ENCODE measurements at places on chromosomes 12 and 14.

DNA sequence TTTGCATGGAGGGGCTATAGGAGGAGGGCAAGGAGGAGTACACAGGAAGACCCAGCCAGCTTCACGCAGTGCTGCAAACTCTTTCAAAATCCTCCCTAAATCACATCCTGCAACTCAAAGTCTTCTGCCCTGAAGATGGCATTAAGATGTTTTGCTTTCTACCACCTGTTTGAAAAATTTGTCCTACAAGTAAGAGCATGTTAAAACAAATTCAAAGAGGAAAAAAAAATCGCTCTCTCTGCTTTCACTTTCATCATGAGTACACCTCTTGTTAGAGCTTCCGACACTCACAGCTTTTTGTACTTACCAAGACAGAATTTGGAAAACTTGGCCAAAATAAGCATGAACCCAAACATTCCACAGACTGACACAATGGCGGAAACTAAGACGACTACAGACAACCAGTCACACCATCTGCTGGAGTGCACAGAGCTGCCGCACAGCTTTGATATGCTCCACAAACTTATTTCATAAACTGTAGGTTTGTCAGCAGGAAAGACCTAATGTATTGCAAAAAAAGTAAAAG is 21.3 kb downstream of the GCH1 start:
- DNase-seq: no peak

- DNase-seq: peak; percentile 21
Observed at GRCh38 chr14:22047115-22047514, 373.5 kb upstream of the OR4E1 start.

- no peak for DNase-seq
Observed at GRCh38 chr12:125053821-125054220, 11.4 kb upstream of the AACS start.

GRCh38 chr14:101062601-101063000 is 159.1 kb upstream of the RTL1 start:
- DNase-seq: no peak

DNA sequence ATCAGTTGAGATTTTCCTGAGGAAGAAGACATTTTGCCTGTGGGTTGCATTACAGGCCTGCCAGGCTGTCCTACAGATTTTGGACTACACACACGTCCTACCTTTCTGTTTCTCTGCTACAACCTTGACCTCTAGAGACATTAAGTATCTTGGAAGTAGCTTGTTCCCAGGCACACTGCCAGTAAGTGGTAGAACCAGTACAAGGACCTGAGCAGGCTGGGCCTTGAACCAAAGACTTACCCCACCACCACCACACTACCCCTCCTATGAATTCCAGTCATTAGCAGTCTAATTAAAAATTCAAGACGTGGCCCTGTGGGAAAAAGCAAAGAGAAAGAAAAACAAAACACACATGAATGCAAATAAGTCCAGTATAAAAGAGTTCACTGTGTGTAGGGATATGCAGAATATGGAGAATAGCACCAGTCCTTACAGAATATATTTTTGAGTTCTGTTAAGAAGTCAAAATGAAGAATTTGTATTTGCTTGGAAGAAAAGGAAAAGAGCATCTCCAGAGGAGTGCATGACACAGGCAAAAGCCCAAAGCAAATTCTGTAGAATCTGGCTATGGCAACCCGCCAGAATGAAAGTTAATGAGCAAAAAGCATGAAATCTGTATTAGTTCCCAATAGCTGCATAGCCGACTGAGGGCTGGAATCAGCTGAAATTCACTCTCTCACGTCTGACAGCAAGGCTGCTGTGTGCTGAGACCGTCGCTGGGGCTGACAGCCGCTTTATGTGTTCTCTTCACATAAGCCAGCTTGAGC is 74.3 kb upstream of the ST8SIA1 start:
- DNase-seq: no peak

DNA sequence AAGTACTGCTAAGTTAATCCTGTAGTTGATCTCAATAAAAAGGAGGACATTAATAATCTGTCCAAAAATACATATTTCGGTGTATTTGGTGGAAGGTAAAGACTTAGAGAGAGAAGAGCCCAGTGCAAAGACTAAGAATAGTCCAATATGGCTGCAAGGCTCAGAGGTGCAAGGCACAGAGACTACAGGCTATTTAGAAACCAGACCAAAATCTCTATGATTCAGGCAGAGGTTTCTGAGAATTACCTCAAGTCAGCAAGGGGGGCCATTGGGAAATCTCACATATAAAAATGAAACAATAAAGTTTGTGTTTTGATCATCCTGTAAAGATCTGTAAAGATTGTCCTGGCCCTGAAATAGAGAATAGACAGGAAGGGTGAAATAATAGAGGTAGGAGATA is 1173.0 kb downstream of the VRK1 start:
- DNase-seq: no peak

DNA sequence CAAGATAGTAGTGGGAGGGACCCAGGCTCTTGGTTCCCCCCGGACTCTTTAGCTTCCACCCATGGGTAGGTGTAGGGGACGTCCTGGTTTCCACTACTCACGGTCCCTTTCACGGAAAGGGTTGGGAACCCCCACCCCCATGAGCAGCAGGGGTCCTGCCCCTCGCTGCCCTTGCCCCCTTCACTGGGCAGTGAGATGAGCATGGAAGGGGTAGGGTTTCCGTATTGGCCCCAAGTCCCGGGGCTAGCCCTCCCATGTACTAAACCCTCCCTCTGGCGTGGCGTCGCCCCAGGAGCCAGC is 12.7 kb downstream of the AGAP2 start:
- no peak for DNase-seq

GRCh38 chr14:24110523-24110922 is 4.1 kb upstream of the DCAF11 start:
- DNase-seq: no peak

DNA sequence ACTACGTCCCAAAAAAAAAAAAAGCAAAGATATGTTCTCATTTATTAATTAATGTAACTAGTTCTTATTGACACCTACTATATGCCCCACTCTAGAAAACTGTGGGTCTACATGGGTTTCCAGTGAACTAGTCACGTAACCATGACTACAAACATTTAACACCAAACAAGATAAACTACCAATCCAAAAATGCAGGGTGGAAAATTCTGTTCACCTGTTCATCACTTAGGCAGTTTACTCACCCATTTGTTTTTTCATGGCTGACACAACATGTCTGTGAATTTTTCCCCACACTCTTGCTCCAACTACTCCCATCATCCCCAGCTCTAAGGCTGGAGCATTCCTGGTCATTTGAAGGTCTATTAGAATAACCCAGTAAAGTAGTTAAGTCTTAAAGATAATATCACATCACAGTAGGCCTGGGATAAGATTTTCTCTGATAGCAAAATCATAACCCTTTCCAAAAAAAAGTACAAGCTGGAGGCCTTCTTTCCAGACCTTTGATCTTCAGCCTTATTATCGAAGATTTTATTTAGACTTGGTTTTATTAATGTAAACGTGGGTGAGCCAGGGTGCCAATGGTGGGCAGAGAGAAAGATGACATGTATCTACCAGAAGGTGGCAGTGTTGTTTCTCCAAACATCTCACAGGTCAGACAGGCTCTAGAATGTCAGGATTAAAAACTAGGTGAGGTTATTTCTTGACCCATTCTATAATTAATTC is 61.6 kb upstream of the DAAM1 start:
- no peak for DNase-seq

DNA sequence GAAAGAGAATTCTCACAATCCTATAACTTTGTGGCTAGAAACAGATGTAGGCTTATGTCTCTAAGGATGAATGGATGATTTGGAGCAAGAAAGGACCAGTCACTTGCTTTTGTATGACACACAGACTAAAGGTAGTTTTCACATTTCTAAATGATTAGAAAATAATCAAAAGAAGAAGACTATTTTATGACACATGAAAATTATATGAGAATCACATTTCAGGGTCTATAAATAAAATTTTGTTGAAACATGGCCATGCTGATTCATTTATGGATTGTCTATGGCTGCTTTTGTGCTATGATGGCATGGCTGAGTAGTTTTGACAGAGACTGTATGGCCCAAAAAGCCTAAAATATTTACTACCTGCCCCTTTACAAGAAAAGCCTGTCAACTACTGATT is 49.4 kb upstream of the FRMD6 start:
- DNase-seq: no peak

- DNase-seq: no peak
Observed at GRCh38 chr14:94665121-94665520, 52.9 kb downstream of the SERPINA3 start.

DNA sequence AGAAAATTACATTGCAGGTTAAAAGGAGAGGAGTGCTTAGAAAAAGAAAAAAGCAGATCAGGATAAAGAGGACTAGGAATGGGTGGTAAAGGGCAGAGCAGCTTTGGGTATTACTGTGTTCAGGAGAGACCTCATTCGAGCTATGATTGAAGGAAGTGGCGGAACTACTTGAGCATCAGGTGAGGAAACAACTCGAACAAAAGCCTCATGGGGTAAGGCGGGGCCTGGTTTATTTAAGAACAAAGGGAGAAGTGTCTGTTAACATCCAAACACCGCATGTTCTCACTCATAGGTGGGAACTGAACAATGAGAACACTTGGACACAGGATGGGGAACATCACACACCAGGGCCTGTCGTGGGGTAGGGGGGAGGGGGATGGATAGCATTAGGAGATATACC is 444.6 kb upstream of the CCDC196 start:
- no peak for DNase-seq

DNA sequence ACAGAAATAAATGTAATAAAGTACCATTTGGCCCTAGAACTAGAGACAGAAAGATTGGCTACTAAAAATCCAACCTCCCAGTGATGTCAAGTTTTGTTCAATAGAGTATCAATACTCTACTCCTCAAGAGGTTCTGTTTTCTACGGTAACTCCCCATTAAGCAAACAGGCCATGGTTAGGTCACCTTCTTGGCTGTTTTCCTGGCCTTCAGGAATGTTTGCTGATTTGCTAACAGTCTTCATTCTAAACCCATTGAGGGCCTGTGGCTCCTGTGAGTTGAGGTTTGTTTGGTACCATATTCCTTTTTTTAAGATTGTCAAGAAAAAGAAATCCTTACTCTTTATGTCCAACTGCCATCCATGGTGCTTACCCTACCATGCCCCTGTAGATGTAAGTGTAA is 1022.0 kb upstream of the TMEM132C start:
- no peak for DNase-seq

Measured in stimulated activated CD4-positive, alpha-beta T cell treated with anti-CD3 and anti-CD28 coated beads, Interleukin-12 subunit alpha, Interleukin-12 subunit beta, amount 100 ng/mL, for 48 hours (primary cell).